Nasal cavity respiratory epithelium epithelial cell of viscerocranial mucosa (primary cell): ENCODE measurements at places on chromosomes 13 and 19. TPM values are rescaled to one million over a fixed set of nuclear protein-coding genes. Genes with fewer than 3 reads are reported as not detected.

ELSPBP1 gene
- not detected in 2 replicates for total RNA-seq

KIR2DL4 gene
- total RNA-seq, result not detected in 2 replicates

KCNRG gene
- 2.4 and 4.8 TPM in 2 replicates for total RNA-seq

NCCRP1 gene
- total RNA-seq, result 8.9 and 9.3 TPM in 2 replicates

C19orf38 gene
- 0.71 and 1.0 TPM in 2 replicates for total RNA-seq
